ENCODE measurements at places on chromosomes 11 and 22. TPM values are rescaled to one million over a fixed set of nuclear protein-coding genes. Genes with fewer than 3 reads are reported as not detected.

The TMEM109 gene
- 103 TPM for total RNA-seq

The ARCN1 gene
- 134 TPM for total RNA-seq

The PHOX2A gene
- 0.14 TPM for total RNA-seq

The OR8G1 gene
- total RNA-seq: not detected

The NFAM1 gene
- 3.9 TPM for total RNA-seq

The CRYAB gene
- 277 TPM for total RNA-seq

The RASSF10 gene
- 15.9 TPM for total RNA-seq

The RAG2 gene
- total RNA-seq: not detected

The HPX gene
- 5.2 TPM for total RNA-seq

The XKR3 gene
- total RNA-seq: not detected

The C22orf15 gene
- total RNA-seq: 1.8 TPM

The NRIP3 gene
- 2.7 TPM for total RNA-seq

The OR52E8 gene
- total RNA-seq: not detected

The ZNF214 gene
- 4.1 TPM for total RNA-seq

The CCDC116 gene
- 0.37 TPM for total RNA-seq

The EED gene
- total RNA-seq: 30.5 TPM

The TCF20 gene
- total RNA-seq: 50.2 TPM

The ARVCF gene
- total RNA-seq: 44.3 TPM

The OR52E6 gene
- not detected for total RNA-seq

The SYCE3 gene
- total RNA-seq: not detected

The CHRDL2 gene
- 312 TPM for total RNA-seq

The OR5B21 gene
- total RNA-seq: not detected

The ATG16L2 gene
- total RNA-seq: 62.2 TPM

The TMA7B gene
- total RNA-seq: 0.66 TPM

The ALDH3B2 gene
- 0.63 TPM for total RNA-seq

The SLC22A9 gene
- 0.72 TPM for total RNA-seq

The KCNE3 gene
- total RNA-seq: 71.8 TPM

The APOA5 gene
- total RNA-seq: 0.29 TPM

The BCO2 gene
- 27.2 TPM for total RNA-seq

The TRIM49C gene
- not detected for total RNA-seq

The PLAAT2 gene
- total RNA-seq: 2.1 TPM

The KLHDC7B gene
- total RNA-seq: 0.17 TPM

The CARD18 gene
- not detected for total RNA-seq

The GSC2 gene
- not detected for total RNA-seq

The LINC01488 gene
- not detected for total RNA-seq

The OR10A4 gene
- total RNA-seq: not detected

The FOLR1 gene
- 7.0 TPM for total RNA-seq

The KIF18A gene
- 1.0 TPM for total RNA-seq

The CDC42EP1 gene
- 186 TPM for total RNA-seq

The GTSE1 gene
- total RNA-seq: 1.3 TPM

The CLDN5 gene
- 27.5 TPM for total RNA-seq

The GRM5 gene
- total RNA-seq: 0.06 TPM

Measured in mucosa of gallbladder (tissue), 1 donor.